NCI-H1930 (cell line): ENCODE measurements at places on chromosomes 12 and 14.
A peak's percentile ranks its signal among the peaks of the same experiment; 100 is the strongest.

DNA sequence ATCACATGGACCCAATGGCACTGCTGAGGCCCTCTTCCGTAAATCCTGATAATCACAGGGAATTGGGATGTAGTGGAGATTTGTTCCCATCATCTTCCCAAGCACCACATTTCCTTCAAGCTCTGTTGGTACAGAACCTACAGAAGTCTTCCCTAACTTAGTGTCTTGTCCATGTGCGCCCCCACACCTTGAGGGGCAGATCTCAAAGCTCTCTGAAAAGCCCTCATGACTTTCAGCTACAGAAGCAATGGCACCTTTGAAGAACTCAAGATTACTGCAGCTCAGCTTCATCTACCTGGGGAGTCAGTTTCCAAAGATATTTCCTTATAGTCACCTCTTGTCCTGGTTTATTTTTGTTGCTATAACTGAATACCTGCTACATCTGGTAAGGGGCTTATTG lies 54.2 kb downstream of the MYF5 start:
- DNase-seq = no peak

DNA sequence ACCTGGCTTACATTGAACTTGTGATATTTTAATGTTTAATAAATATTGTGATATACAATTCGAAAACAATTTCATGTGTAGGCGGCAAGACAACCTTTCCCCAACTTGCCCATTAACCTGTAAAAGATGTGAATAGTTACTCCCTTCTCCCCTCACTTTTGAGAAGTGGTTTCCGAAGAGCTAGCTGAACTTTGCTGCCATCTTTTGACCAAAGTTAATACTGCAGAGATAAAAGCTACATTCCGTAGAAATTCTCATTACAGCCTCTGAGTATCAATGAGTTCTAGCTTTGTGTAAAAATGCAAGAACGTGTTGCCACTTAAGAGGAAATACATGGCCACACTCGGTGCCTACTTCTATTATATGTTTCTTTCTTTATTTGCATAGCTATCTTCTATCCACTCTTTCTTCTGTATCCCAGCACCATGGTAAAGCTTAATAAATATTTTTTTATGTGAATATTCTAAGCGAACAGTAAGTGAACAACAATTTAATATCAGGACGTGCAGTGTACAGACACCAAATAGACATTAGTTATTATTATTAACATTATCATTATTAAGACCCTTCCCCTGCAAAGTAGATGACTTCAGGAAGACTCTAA lies 105.1 kb upstream of the TMEM260 start:
- DNase-seq = peak; percentile 6

DNA sequence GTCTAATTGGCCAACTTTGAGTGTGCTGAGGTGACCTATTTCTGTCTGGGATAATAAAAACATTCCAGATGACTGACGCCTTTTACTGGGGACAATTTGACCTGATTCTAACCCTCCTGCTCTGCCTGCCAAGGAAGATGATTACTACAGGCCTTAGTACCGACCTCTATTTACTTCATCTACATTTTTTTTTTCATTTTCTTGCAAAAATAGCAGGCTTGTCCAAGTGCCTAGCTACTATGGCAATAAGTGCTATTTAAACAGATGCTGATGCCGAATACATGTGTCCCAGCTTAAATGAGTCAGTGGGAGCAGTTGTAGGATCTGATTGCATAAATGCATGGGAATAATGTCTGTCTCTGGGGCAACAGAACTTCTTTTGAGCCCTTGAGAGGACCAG lies 254.3 kb downstream of the RGS6 start:
- no peak for DNase-seq

DNA sequence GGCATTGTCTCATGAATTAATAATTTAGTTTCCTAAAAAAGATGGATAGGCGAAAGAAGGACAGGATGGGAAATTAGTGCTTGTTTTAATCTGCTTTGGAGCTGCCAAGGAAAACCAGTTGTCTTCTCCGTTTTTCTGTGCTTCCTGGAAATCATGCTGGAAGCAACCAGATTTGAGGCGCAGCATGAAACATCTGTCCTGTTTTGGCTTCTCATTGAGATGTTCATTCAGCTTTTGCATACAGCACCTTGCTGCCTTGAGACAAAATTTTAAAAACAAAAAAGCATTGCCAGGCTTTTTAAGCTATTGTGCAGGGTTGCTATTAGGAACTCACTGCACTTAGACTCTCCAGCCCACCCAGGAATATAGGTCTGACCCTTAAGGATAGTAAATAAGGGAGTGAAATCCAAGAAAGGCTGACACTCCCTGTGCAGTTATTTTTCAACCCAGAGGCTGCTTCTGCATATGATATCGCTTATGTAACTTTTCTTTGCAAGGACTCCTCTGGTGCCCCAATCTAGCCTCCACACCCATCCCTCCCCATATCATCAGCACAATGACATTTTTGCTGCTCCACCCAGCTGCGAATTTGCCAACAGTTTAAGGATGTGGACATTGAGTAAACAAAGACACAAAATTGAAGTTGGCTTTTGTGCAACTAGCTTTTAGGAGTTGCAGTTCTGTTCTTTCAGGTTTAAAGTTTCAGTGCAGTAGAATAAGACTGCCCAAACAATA lies 46.9 kb upstream of the MDM1 start:
- no peak for DNase-seq

DNA sequence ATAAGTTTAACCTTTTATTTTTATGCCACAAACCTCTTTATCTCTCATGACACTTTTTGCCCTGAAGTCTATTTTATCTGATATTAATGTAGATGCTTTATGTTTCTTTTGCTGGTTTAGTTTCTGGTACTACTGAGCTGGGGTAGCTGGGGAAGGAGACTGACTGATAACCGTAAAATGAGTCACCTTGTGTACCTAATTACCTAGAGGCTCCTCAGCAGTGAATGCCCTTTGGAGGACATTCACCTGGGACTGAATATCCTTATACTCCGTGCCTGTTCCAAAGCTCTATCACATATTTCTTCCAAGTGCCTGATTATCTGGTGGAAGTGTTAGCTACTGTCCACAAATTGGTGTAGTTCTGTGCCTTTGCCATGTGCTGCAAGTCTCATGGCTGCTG lies 13.9 kb downstream of the ATL1 start:
- DNase-seq = no peak

DNA sequence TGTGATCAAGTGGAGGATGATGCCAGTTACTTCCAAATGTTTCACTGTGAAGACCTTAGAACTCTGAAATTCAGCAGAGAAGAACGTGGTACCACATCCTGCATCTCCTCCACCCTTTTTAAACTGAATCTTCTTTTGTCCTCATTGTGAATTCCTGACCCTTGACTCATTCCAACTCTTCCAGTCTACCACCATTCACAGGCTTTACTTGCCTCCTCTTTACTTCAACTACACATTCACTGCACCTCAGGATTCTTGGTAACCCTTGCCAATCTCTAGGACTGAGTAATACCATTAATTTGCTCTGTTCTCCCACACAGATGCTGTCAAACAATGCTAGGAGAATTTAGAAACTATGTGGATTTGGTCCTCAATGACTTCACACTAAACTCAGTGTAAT lies 37.3 kb downstream of the PPP1R12A start:
- no peak for DNase-seq
